NCI-H2227 treated with DMSO at 0.1 percent for 48 hours (cell line): ENCODE measurements at places on chromosomes 7 and 10.

DNA sequence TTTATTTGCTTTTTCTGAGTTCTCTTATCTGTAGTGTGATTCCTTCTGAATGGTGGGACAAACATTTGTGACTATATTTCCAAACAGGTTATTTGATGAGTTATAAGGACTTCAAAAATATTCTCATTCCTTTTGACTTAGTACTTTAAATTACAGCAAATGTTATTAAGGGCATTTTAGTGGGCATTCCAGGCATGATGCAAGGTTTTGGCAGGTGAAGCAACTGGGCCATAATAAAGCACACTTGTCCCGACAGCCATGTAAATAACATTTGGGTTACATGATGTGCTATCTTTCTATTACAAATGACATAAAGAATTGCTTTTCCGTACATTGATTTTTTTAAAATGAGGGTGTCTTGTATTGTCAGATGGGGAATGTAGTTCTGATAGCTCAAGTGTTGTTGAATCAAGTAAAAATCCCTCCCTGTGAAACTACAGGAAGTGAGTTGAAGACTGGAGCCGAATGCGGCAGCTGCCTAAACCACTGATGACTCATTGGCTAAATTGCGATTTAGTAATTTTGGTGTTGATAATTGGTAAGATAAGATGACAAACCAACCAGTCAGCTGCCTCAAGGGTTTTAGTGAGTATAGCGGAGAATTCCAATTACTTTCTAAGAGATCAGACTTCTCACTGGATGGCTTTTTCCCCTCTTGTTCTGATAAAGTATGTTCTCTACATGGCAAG, 231.3 kb upstream of the NPY start:
- no peak for DNase-seq

GRCh38 chr7:101186844-101187428, 6.8 kb upstream of the NAT16 start:
- DNase-seq, result no peak

DNA sequence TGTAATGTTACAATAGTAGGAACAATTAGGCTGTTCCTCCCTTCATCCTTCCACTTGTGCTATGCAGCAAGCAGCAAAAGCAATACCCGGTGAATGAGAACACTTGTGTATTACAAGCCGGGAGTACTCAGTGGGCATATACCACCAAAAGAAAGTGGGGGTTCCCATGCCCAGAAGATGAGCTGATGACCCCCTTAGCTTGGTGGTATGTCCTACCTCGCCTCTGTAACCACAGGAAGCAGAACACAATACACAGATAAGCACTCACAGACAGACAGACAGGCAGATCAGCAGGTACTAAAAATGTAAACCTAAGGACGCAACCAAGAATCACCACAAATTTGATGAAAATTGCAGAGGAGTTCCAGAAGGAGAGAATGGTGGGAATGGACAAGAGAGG, 15.5 kb upstream of the KIF20B start:
- no peak for DNase-seq

DNA sequence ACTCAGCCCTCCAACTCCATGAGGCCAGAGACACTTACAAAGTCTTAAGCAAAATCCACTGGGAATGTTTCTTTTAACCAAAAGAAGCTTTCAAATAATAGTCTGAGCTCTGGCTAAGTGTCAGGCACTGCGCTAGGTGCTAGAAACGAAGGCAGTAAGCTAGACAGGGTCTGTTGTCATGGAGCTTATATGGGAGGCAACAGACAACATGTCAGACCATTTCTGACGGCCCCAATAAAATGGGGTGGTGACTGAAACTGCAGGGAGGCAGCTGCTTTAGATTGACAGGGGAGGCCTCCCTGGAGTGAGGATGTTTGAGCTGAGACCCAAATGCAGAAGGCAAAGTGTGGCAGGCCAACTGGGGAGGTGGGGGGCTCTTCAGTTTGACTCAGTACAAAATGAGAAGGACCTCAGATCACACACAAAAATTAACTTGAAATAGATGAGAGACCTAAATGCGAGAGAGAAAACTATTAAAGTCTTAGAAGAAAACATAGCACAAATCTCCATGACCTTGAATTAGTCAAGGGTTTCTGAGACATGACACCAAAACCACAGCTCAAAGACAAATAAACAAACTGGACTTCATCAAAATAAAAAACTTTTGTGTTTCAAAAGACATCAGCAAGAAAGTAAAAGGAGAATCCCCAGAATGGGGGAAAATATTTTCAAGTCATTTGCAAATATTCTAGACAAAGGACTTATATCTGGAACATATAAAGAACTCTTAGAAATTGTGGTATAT, 40.6 kb downstream of the SH3PXD2A start:
- DNase-seq, result no peak

- no peak for DNase-seq
Measured at GRCh38 chr10:114829160-114829909, 7.8 kb downstream of the FHIP2A start.

- DNase-seq, result no peak
Measured at GRCh38 chr7:40866601-40867000, 731.8 kb downstream of the SUGCT start.

DNA sequence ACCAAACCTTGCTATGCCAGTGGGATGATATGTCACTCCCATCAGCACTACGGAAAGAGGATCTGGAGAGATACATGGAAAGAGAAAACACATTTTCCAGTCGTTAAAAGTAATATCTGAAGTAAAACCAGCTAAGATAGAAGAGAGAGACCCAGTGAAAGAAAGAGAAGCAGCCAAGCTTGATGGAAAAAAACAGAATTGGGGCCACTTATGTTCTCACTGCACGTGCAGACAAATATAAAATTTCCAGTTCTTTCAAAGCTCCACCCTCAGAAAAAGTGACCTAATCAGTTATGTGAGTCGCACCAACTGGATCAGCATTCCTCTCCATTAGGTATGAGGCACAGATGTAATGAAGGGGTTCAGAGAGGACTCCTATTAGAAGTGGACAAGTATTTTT, 266.1 kb downstream of the MTERF1 start:
- DNase-seq, result no peak

GRCh38 chr7:100413889-100414288, 14.6 kb downstream of the ZCWPW1 start:
- DNase-seq, result no peak

GRCh38 chr7:138243430-138243829, 167.2 kb downstream of the AKR1D1 start:
- peak; percentile 82 for DNase-seq

DNA sequence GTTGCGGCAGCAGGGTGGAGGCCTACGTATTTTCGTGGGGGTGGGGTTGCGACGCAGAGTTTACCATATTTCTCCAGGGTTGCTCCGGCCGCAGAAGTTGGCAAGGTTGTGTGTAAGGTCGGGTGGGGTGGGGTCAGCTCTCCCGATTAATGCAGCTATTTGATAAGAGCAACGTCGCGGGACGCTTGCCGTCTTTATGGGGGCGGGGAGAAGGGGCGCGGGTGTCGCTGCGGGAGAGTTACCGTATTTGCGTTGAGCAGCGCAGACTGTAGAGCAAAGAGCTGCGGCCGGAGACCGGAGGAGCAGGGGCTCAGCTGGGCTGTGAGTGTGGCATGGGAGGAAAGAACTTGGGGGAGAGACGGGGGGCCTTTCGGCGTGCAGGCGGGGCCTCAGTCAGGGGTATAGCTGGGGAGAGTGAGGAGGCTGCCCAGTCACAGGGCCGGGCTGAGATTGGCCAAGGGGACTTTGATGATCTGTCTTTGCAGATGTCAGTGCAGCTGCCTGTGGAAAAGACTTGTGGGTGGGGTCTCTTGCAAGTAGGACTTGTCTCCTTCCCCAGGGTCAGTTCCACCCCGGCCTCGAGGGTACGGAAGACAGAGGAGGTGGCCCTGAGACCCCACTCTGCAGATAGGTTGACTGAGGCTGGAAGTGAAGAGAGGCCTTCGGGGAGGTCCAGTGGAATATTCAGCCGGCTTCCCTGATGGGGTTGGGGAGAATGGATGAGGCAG, 26.6 kb downstream of the ZNF775 start:
- no peak for DNase-seq

DNA sequence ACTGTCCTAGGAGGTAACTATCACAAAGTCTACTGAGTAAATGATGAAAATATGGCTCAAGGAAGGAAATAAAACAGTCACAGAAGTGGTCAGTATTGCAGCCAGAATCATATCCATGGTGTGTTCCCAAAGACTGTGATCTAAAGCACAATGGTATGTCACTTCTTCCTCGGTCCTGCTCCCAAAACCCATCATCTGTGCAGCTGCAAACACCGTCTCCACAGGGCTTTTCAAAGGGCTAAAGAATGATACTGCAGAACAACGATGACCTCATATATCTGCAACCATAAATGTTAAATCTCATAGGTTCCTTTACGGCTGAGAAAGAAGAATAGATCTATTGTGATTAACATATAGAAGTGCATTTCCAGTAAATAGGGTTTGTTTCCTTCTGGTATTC, 465.0 kb downstream of the GRID1 start:
- no peak for DNase-seq

GRCh38 chr10:74825371-74826141, 844 bp upstream of the KAT6B start:
- DNase-seq, result peak; percentile 25
